ENCODE measurements at places on chromosomes 1 and 21.

- DNase-seq = no peak
Observed at GRCh38 chr21:31623664-31624063, 35.8 kb upstream of the SOD1 start.

DNA sequence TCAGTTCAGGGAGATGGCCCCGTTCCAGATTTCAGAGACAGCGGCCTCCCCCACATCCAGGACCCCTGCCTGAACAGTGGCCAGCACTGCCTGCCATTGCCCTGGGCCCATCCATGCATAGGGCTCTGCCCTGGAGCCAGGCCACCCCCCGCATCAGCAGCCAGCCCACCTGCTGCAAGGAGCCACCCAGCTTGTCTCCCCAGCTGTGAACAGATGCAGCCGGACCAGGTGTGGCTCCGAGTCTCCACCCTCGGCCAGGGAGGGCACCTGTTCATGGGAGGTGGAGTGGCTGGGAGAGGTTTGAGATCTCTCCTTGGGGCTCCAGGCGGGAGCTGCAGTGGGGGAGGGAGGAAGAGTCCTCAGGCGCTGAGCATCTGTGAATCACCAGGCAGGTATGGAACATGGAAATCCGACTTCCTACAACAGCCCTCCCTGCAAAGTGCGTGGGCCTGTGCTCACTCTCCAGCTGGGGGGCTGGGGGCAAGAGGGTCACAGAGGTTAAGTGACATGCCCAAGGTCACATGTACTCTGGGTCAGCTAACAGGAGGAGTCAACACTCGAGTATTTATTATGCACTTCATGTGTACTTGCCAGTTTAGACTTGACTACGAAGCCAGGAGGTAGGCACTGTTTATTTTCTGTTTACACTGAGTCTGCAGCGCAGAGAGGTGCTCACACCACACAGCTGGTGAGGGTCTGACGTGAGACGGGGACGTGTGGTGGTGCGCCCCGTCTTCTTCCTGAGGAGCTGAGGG is 4.8 kb upstream of the HES5 start:
- no peak for DNase-seq

DNA sequence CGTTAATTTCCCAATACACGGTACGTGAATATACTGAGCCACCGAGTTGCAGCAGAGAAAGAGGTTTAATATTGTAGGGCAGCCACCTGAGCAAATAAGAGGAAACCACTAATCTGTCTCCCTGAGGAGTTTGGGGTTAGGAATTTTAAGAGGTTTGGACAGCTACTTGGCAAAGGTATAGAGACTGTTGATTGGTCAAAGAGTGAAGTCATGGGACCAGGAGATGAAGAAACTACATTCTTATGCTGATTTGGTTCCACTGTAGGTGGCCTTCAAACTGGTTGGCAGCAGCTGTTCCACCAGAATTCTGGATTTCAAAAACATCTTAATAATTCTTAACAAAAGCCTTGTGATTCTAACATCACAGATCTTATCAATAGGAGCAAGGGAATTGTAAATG is 485.4 kb upstream of the PRMT6 start:
- no peak for DNase-seq

DNA sequence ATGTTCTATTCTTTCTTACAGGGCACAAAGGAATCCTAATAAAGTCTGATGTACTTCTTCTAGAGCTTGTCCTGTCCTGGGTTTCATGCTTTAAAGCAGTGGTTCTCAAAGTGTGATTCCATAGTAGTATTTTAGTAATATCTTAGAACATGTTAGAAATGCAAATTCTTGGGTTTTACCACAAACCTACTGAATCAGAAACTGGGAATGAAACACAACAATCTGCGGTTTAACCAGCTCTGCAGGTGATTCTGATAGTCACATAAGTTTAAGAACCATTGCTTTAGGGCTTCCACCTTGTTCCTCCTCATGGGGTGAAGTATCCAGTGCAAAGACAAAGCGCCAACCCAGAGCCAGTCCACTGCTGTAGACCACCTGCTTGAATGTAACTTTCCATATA is 41.1 kb downstream of the NGF start:
- no peak for DNase-seq

- DNase-seq = no peak
Observed at GRCh38 chr21:14712121-14712715, 166.1 kb upstream of the SAMSN1 start.

GRCh38 chr1:221776495-221777301 is 34.8 kb upstream of the DUSP10 start:
- DNase-seq = no peak

DNA sequence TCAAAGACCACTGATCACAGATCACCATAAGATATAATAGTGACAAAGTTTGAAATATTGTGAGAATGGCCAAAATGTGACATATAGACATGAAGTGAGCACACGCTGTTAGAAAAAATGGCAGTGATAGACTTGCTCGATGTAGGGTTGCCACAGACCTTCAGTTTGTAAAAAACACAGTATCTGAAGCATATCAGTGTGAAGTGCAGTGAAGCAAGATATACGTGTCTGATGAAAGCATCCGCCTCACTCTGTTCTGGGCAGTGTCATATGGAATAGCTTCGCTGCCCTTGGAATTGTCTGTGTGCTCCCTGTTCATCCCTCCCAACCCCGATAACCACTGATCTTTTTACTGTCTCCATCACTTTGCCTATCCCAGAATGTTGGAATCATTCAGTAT is 50.7 kb downstream of the GALNT2 start:
- DNase-seq = no peak

DNA sequence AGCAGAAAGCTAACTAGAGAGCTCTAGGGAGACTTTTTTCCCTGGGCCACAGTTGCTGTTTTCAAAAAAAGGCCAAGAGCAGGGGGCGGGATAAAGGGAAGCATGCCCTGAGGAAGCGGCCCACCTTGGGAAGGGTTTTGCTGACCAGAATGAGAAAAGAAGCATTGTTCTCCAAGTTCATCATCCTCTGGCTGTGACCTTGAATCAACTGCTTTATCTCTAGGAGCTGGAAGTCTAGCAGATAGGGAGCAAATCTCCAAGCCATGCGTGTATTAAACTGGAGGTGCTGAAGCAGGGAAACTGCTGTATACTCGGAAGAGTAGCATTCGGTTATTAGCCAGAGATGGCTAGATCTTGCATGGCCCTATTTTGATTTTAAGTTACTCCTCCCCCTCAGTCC is 64.8 kb downstream of the ATP2B4 start:
- no peak for DNase-seq

GRCh38 chr1:223245983-223246382 is 102.9 kb upstream of the TLR5 start:
- no peak for DNase-seq

DNA sequence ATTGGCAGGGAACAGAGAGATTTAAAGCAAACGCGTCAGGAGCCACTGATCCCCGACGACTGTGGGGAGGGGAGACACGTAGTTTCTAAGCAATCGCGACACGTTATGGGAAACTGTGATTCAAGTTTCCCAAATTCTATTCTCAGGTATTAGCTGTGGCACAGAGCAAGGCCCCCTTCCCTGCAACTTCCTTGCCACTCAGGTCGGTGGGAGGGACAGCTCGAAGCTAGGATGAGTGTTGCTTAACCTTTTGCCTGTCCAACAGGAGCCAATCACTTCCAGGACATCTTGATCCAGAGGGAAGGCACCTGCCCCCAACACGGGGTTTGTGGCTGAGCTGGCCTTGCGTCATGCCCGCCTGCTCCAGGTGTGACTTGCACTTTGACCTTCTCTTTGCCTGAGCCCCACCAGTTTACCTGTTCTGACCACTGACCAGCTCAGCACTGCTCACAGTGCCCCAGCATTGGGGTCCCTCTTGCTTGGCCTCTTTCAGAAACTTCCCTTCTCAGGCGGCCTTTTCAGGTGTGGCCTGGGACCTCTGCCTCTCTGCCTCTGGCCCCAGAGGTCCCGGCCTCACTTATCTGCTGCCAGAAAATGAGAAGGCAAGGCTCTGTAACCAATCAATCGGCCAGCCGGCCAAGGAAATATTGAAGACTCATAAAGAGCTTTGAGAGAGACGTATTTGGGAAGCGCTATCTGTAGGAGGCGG is 24.6 kb downstream of the TEX35 start:
- DNase-seq = no peak

DNA sequence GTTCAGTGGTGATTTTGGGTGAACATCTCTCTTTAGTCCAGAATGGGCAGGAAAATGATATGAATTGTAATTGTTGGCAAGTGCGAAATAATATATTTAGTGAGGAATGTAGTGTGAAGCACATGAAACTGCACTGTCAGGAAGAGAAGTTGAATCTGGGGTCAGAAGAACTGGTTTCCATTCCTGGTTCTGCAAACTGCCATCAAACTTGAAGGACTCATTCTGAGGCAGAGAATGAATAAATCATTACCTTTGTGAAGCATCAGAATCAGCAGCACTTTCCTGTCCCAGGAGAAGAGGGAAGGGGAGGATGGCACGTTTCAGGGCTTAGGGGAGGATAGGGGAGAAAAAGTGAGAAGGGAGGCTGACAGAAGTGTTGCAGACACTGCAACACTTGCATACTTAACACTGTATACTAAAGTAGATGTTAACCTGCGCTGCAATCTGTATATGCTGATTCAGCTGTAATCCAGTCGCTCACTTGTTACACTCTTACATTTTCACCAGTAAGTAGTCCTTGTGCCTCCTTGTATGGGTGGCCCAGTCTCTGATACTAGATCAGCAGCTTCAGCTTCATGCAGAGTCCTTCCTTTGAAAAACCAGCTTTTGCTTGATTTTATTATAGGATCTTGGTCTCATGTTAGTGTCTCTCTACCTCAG is 10.5 kb upstream of the RPTN start:
- DNase-seq = no peak

- DNase-seq = no peak
Observed at GRCh38 chr1:201264072-201264471, 19.2 kb upstream of the PKP1 start.

DNA sequence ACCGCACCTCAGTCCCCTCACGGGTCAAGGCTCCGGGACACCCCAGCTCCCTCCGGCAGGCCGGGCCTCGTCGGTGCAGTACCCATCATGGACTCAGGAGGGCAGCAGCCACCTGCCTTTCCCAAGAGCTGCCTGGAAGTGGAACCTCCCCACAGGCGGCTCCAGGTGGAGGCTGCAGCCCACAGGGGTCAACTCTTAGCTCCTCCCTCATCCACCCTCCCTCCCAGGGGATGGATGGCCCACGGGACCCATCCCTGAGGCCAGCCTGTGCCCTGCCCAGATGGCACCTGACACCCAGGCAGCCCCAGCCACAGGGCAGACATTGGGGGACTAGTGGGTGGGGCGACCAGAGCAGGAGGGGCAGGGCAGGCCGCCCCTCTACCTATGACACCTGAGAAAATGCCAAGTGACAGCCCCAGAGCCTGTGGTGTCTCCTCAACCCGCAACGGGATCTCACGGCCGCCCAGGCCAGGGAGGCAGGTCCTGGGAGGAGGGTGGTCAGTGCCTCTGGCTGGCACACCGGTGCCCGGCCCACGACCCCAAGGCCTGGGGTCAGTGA is 1.2 kb upstream of the ARHGEF16 start:
- no peak for DNase-seq

DNA sequence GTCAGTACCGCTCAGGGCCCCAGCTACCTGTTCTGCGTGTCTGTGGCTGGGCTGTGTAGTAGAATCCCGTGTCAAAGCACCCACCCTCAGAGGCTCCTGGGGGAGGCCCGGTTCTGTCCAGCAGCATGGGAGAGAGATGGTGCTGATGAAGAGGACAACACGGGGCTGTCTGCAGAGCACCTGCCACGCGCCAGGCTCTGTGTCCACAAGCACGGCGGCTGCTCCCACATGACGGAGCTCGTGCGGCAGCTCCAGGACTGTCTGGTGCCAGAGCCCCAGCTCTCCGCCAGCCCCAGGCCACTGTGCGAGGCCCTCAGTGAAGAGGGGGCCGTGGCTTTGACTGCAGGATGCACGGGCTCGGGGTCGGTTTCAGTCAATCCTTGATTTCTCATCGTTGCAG is 42.0 kb upstream of the TSPEAR start:
- DNase-seq = no peak

DNA sequence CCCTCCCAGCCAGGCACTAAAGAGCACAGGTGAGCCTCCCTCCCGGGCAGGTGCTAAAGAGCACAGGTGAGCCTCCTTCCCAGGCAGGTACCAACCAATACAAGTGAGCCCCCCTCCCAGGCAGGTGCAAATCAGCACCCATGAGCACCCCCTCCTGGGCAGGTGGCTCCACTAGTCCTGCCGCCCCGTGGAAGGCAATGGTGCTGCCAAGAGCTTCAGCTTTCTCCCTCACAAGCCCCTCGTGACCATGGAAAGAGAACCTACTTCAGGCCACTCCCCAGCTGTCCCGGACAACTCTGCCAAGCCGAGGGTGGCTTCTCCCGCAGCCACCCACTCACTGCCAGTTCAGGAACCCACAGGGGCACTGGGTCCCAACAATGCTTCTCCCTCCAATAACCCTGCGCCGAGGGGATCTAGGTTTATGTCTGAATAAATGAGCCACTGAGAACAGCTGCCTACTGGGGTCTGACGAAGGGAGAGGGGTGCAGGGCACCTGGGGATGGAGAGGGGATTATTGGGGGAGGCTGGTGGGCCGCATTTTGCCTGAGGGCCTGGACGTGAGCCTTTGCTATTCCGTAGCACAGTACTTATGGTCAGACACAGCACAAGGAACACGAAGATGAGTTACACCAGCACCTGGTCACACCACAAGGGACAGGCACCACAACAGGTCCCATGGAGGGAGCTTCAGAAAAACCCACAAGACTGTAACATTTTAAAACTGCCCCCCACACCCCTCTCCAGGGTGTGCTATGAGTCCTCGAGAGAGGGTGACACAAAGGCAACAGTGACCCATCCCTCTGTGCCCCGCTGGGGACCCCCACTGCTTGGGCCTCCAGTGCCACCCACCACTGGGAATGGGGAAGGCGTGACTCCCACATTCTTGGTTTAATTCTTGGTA is 46.3 kb downstream of the PRDM15 start:
- DNase-seq = no peak

DNA sequence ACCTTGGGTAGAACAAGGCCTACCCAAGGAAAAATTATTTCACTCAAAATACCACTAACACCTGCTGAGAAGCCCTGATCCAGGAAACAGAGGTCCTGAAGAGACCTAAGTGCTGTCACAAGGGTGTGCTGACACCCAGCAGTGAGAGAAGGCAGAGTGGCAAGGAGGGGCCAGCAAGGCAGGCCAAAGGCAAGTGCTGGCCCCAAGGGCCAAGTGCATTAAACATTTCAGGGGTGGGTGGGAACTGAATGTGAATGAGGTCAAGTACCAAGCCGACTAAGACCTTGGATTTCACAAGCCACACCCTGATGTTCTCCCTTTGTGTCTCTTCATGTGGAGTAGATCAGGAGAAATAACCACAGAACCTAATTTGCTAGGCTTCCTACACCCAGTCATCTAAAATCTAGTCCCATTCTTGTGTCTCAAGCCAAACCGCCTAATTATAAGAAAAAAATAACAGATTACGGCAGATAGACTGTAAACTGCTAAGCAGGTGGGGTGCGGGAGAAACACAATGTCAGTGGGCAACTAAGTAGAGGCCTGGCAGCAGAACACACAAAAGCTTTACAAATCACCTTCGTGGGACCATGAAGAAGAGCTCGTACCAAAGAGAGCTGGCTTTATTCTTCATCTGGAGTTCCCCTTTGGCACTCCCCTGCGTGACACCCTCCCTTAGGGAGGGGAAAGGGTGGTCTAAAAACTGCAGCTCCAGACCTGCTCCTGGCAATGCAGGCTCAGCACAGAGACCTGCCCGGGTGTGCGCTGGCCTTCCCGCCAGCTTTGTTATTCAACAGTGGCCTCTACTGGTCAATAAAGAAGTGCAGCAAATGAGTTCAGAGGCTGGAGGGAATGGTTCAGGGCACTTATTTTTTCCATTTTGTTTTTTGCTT is 8.7 kb downstream of the UBE2G2 start:
- no peak for DNase-seq

- no peak for DNase-seq
Observed at GRCh38 chr1:7621334-7622219, 149.5 kb upstream of the VAMP3 start.
